Dermis microvascular lymphatic vessel endothelial cell (primary cell): ENCODE measurements at places on chromosomes 11 and 22.

- DNase-seq: no peak
These were observed 1.6 kb downstream of the SLC22A24 start for GRCh38 chr11:63142459-63142858.

DNA sequence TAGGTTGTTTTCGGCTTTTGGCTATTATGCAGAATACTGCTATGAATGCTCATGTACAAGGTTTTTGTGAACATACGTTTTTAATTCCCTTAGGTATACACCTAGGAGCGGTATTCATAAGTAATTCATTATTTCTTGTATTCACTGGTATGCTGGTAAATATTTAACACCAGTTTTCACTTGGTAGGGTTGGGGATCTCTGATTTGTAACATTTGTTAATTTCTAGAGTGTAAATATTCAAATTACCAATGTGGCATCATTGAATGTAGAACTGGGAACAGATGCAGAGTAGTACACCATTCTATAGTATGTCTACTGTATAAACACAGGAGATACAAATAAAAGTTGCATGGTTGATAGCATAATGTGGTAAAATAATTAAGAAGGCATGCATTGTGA is 16.3 kb downstream of the GVQW3 start:
- no peak for DNase-seq

- DNase-seq: no peak
These were observed 10.4 kb downstream of the MICAL3 start for GRCh38 chr22:18013947-18014346.

DNA sequence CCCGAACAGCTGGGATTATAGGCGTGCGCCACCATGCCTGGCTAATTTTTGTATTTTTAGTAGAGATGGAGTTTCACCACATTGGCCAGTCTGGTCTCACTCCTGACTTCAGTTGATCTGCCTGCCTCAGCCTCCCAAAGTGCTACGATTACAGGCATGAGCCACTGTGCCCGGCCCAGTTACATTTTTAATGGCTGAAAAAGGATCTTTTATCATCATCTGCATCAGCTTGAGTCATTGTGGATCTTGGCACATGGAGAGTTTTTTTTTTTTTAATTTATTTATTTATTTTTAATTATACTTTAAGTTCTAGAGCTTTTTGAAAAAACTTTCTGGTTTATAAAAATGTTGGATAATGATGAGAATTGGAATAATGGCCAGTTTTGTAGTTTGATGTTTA is 8.6 kb downstream of the IGHMBP2 start:
- no peak for DNase-seq

DNA sequence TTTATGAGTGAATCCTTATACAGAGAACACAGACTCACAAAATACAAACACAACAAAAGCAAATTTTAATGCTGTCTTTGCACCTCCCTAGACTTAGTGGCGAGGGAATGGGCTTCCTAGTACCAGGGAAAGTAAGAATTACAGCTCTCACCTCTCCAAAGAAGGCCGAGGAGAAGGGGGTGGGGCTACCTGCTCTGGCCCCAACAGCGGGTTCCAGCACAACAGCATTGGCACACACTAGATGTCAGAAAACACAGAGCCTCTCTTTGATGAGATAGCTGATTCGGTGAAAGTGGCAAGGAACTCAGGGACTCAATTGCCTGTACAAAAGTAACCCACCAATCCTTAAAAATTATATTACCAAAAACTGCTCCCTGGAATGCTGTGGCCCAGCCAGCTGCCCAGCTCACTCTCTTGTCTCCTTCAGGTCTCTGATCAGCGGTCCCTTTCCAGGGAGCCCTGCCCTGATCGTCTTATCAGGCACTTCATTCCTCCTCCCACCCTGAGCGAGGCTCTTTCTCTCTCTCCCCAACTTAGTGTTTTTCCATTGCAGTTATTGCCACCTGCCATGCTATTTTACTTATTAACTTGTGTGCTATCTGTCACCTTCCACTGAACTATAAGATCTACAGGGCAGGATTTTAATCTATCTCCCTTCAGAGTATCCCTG is 30.7 kb downstream of the SPON1 start:
- DNase-seq: no peak
